Activated CD4-positive, alpha-beta T cell treated with anti-CD3 and anti-CD28 coated beads, Interleukin-2, amount 50 U/mL, for 4 hours (primary cell): ENCODE measurements at places on chromosomes 3 and 15.

DNA sequence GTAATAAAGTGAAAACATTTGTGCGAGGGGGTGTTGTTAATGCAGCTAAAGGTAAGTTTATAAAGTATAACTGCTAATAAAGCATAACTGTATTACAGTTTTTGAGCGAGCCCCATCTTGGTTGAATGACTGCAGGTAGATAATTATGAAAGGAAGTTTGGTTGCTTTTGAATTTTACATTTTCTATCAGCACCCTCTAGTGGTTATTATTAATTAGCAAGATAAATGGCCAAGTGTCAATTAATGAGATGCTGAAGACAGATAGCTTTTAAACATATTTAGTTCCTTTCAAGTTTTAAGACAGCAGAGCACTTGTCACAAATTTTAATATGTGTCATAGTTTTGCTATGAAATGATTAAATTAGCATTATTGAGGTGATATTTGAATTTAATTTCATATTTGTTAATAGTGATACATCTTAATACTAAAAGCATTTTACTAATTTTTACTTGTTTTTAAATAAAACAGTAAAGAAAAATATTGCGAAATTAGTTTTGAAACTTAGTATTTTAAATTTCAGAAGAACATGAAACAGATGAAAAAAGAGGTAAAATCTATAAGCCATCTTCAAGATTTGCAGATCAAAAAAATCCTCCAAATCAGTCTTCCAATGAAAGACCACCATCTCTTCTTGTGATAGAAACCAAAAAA, 15.1 kb downstream of the U2SURP start:
- DNase-seq, result no peak

- DNase-seq, result no peak
Observed at GRCh38 chr3:94137377-94137776, 74.5 kb downstream of the NSUN3 start.

GRCh38 chr3:61358364-61358763, 107.1 kb upstream of the FHIT start:
- no peak for DNase-seq

GRCh38 chr3:176987901-176988650, 209.2 kb downstream of the TBL1XR1 start:
- no peak for DNase-seq

DNA sequence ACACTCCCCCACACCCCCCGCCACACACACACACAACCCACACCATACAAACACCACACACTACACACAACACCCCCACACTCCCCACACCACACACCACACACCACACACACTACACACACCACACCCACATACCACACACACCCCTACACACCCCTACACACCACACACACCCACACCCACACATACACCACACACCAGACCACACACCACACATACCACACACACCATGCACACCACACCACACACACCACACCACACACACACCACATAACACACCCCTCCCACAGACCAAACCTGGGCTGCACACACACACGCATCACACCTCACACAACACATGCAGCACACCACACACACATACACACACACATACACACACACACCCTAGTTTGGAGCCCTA, 1.8 kb upstream of the RASGRF1 start:
- no peak for DNase-seq
